ENCODE measurements at places on chromosomes 5 and 9.

- no peak for DNase-seq
Observed at GRCh38 chr9:34612788-34613390, 992 bp upstream of the RPP25L start.

GRCh38 chr9:128005923-128006322 lies 25.1 kb upstream of the EEIG1 start:
- no peak for DNase-seq

DNA sequence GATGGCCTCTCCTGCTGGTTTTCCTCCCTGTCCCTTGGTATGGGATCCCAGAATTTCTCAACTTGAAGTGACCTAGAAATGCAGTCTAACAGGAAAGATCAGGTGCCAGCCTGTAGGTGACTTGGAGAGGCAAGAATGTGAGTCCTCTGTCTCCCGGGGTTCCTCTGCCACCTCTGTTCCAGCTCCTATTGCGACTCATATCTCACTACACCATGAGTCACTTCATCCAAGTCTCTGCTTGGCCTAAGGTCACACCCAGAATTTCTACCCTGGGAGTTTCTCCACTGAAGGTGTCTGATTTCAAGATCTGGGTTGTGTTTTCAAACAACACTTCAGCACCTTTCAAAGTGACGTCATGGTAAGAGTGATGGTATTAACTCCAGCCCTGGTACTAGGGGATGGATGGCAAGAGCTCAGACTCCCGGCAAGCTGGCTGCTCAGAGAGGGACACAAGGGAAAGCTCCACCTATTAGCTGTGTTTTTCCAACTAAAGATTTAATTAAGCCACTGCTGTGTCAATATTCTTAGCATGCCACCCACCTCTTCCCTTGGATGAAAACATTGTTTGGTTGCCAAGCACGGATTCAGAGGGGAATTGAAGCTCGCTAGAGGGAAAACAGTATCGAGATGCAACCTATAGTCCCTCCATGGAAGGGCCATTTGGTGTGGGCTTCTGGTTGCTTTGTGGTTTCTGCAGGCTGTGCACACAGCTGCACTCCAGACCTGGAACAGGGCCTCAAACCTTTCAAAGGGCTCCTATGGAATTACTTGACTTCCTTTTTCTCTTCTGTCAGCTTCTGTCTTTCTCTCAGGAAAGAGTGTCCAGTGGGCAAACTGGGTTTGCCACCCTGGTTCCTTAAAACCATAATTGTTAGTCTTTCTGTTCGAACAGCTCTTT lies 205.7 kb downstream of the GAS1 start:
- no peak for DNase-seq

GRCh38 chr5:35656721-35657120 lies 39.1 kb downstream of the SPEF2 start:
- no peak for DNase-seq

DNA sequence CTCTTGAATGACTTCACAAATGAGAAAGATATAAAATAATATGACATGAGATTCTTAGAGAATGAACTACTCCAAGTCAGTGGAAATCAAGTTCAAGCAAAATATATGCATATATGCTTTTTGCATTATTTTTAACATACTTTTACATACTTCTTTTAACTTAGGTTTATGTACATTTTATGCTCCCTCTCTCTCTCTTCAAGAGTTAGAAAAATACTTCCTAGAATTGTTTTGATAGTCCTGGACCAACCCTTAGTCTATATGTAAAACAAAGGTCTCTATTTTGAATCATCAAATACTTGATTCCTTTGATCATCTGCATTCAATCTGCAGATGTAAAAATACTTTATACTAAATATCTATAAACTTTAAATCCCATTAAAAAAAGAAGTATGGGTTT lies 187.8 kb downstream of the DEPDC1B start:
- DNase-seq: no peak

- DNase-seq: no peak
Observed at GRCh38 chr5:171355302-171355724, 32.3 kb upstream of the NPM1 start.
